ENCODE measurements at places on chromosomes 1 and 21.
A peak's percentile ranks its signal among the peaks of the same experiment; 100 is the strongest.

- no peak for DNase-seq
Measured at GRCh38 chr21:41488080-41488479, 19.9 kb downstream of the TMPRSS2 start.

DNA sequence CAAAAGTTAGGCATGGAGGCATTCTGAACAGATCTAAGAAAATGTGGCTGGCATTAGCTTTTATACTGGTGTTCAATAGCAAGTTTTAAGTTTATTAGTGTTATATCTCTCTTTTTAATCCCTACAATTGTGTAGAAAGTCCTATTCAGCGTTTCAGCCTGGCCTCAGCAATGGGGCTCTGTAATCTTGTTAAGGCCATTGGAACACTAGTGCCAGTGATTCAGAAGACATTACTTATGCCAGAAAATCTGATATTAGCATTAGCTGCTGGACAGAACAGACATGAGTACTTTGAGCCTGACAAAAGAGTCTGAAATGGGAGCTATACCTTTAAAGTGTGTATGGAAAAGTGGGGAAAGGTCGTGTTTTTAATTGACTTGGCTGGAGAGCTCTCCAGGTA is 167.0 kb downstream of the NEGR1 start:
- DNase-seq: no peak

- DNase-seq: no peak
Measured at GRCh38 chr1:239483391-239483790, 97.0 kb downstream of the CHRM3 start.

- peak; percentile 62 for DNase-seq
Measured at GRCh38 chr1:204578867-204579664, 62.9 kb downstream of the MDM4 start.

GRCh38 chr1:22826604-22827580 is 116.3 kb downstream of the EPHB2 start:
- no peak for DNase-seq

- DNase-seq: no peak
Measured at GRCh38 chr1:76262601-76263000, 188.1 kb downstream of the ST6GALNAC3 start.

GRCh38 chr1:64865105-64865757 is 101.1 kb downstream of the JAK1 start:
- no peak for DNase-seq

DNA sequence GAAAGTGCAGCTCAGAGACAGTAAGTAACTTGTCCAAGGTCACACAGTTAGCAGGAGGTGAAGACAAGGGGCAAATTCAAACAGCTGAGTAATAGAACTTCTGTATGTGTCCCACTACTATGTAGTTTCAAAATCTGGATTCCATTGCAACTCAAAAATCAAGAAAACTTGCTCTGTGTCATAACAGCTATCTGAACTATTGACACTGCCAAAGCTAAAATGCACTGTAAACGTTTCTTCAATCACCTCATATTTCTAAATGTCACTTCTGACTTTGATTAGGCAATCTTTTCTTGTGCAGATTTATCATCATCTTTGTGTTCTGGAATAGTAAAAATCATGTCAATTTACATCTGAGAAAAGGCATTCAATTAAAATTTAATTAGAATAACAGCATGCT is 957.6 kb downstream of the MRPL39 start:
- DNase-seq: no peak

DNA sequence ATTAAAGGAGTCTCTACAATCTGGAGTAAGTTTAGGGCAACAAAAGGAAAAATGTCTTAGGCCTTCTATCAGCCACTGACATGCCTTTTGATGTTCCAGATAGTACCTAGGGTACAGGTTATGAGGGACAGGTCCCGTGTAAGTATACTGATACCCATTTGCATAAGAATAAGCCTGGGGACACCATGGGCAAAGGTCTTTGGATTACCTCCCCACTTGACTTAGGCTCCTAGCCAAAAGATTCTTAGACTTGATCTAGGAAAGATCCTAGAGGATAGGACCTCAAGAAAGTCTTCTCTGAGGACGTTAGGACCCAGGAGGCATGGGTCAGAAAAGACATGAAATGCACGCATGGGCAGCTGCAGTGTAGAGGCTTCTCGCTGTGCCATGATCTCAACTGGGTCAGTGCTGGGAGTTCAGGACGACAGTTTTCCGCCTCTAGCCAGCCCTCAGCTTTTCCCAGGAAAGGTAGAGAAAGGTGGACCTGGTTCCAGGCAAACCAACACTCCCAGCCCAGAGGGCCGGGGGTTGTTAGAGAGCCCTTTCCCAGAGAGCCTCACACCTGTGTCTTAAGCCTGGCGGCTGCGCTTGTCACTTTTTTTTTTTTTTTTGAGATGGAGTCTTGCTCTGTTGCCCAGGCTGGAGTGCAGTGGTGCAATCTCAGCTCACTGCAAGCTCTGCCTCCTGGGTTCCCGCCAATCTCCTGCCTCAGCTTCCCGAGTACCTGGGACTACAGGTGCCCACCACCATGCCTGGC is 26.6 kb downstream of the MSTO1 start:
- no peak for DNase-seq

DNA sequence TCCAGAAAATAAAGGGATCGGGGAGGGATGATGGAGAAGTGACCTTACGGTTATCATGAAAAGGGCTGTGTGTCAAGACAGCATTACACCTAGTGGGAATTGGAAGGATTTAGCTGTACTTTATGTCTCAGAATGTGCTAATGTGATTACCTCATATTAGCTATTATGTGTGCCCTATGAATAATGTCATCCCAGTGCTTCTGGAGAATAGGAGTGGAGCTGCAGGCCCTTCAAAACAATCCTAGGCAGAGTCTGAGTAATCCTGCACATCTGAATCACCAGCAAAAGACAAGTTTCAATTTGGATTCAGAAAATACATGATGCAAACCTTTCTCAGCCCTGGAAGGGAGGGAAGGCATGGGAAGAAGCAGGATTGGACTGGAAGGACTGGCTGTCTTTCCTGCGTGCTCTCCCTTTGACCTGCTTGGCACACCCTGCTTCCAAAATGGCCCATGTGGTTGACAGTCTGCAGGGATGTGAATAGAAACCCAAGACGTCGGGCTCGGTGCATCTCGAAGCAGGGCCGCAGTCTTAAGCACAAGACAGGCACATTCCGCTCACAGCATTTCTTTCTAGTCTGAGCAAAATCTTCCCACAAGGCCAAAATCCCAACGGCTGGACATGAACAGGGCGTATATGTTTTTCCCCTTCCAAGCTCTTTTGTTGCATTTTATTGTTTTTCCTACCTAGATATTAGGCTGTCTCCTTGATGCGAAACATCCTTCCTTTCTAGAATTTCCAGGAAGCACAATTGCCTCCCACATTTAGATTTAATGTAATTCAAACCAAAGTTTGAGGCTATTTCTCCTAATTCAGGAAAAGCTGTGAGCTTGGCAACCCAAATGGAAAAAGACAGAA is 54.3 kb upstream of the TARBP1 start:
- peak; percentile 90 for DNase-seq

- no peak for DNase-seq
Measured at GRCh38 chr1:9892563-9893528, 17.2 kb downstream of the CTNNBIP1 start.

DNA sequence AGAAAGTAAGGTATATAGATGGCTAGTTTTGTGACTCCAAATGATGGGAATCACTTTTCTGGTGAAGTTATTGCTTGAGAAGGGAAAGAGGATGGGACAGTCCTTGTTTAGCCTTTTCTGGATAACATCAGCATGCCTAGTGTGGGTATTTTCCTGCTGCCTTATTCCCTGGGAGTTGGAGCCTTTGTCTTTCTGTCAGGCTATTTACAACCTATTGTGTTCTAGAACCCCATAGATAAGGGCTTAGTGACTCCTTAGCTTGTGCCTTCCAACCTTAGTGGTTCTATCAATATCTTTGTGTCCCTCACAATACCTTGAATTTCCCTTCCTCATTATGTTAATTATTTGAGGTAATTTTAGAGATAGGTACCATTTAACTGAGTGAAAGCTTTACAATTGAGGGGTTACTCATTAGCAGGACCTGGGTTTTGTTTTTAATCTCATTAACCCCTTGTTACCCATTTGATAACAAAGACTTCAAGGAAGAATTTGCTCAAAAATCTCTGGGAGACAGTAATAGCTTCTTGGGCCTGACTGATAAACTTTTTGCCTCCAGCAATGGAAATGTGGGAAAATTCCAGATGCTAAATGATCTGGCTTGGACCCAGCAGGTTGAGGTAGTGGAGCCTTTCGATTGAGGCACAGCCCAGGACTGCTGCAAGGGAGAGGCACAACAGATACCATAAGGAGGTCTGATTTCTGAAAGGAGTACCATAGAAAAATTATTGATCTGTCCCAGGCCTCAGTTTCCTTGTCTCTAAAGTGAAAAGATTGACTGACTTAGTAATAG is 49.0 kb downstream of the CACHD1 start:
- DNase-seq: no peak

GRCh38 chr1:18132711-18133541 is 25.3 kb downstream of the IGSF21 start:
- no peak for DNase-seq

- no peak for DNase-seq
Measured at GRCh38 chr21:45741691-45742090, 98.2 kb downstream of the PCBP3 start.

DNA sequence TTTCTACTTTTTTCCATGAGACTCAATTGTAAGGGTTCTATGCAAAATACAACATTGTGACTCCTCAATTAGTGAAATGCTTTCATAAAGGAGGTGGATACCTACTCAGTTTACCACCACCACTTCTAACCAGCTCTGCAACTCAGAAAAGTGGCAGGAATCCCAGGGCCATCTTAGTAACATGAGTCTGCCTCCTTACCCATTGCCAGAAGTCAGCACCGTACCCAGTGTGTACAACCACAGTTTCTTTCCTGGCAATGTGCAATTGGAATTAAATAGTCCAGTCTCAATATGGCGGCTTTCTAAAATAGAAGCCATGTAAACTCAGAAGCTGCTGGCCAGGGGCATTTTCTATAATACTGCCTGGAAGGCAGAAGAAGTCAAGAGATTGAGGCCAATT is 32.1 kb downstream of the TESK2 start:
- no peak for DNase-seq

GRCh38 chr1:234613128-234613875 is 3.3 kb upstream of the IRF2BP2 start:
- no peak for DNase-seq

- no peak for DNase-seq
Measured at GRCh38 chr21:42200906-42201614, 17.9 kb upstream of the ABCG1 start.

- DNase-seq: no peak
Measured at GRCh38 chr21:37940691-37941090, 24.4 kb upstream of the KCNJ6 start.

- no peak for DNase-seq
Measured at GRCh38 chr1:8527941-8528340, 210.0 kb downstream of the SLC45A1 start.

GRCh38 chr1:208387908-208388811 is 144.0 kb upstream of the PLXNA2 start:
- DNase-seq: no peak
